Anterior cingulate cortex (tissue), 58 donors: ENCODE measurements at places on chromosomes 3 and 15.

DNA sequence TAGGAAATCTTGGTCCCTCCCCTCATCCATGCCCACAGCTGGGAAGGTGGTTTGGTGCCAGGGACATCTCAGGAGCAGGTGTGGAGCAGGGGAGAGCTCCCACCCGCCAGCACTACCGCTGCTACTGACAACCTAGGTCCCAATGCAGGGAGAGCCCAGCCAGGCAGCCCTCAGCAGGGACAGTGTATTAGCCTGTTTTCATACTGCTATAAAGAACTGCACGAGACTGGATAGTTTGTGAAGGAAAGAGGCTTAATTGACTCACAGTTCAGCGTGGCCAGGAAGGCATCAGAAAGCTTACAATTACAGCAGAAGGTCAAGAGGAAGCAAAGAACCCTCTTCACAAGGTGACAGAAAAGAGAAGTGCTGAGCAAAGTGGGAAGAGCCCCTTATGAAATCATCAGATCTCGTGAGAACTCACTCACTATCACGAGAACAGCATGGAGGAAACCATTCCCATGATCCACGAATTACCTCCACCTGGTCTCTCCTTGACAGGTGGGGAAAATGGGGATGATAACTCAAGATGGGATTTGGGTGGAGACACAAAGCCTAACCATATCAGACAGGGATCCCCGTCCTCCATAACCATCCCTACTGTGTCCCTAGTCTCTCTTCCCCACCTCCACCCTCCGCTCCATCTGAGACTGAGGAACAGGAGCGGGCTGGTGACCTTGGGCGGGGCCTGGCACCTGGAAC, 218.6 kb downstream of the TBC1D2B start:
- DNase-seq = no peak

DNA sequence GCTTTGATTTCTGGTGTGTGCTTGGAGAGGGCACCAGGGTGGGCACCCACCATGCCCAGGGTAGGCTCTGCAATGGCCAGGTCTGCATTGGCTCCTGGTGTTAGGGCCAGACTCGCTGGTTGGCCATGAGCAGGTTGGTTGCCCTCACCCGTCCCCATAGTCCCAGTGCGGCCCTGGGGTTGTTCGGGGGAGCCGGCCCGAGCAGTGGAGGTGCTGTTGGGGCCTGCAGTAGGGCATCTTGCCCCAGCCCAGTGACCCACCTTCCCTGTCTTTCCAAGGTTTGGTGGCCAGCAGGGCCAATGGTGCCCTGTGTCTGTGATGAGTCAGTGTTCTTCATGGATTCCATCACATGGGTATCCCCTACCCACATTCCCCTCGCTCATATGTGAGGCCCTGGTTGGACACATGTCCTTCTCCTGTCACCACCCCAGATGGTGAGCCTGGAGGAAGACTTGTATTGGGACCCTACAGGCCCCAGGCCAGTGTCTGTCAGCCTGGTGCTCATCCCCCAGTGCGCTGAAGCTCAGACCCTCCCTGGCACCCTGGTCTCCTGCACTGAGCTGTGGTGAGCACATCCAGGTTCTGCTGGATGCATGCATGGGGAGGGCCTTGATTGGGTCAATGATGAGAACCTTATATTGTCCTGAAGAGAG, 190.1 kb downstream of the UBE3A start:
- DNase-seq = no peak

DNA sequence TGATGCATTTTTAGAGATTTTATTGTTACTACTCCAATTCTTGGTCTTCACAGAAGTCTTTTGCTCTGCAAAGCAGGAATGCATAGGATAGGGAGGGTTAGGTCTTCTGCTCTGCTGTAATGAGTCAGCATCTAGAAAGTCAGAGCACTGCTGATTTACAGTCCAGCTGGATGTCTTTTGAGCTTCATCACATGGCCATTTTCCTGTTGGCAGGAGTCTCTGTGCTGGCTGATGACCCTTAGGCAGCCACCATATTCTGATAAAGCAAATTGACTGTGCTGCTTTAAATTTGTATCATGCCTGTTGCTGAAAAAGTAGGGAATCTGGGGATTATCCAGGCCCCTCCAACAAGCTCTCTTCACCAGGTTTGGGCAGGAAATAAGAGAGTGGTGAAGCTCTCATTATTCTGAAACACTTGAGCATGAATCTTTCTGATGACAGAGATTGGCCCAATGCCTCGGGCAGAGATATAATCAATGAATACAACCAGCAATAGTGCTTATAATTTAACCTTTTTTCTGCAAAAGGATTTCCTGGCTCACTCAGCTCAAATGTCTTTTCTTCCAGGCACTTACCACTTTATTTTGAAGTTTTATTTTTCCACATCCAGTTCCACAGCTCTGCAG, 9.7 kb upstream of the CRBN start:
- no peak for DNase-seq

GRCh38 chr3:102233881-102234280, 200.9 kb upstream of the ZPLD1 start:
- no peak for DNase-seq

DNA sequence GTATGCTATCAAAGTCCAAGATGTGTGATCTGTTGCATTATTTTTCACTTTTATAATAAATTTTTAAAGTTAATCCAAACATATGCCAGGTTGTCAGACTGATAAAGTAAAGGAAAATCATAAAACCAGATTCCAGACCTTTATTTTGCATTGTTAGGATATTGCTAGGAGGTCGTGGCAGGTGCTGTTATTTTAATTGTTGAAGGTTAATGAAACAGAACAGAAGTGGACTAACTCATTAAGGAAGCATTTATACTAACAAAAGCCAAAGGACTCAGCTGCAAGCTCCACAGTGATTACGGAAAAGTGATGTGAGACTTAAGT, 63.1 kb downstream of the DCLK3 start:
- no peak for DNase-seq

GRCh38 chr3:82208002-82208710, 446.7 kb upstream of the GBE1 start:
- DNase-seq = no peak
